ENCODE measurements at places on chromosomes 2 and 18. TPM values are rescaled to one million over a fixed set of nuclear protein-coding genes. Genes with fewer than 3 reads are reported as not detected.
A peak's percentile ranks its signal among the peaks of the same experiment; 100 is the strongest.

The DSG4 gene
- not detected for polyA plus RNA-seq

The CCDC74A gene
- not detected for polyA plus RNA-seq

The STAT4 gene
- polyA plus RNA-seq, result 143 TPM

The PLEK gene
- 692 TPM for polyA plus RNA-seq

The LBX2 gene
- polyA plus RNA-seq, result not detected

The CDCA7 gene
- polyA plus RNA-seq, result 1.6 TPM

The TUBA4B gene
- polyA plus RNA-seq, result not detected

The STAM2 gene
- 6.6 TPM for polyA plus RNA-seq

The SLC4A5 gene
- polyA plus RNA-seq, result not detected

The HOXD11 gene
- polyA plus RNA-seq, result not detected

The TXNDC2 gene
- not detected for polyA plus RNA-seq

The MZT2B gene
- 199 TPM for polyA plus RNA-seq

The ABCG5 gene
- polyA plus RNA-seq, result not detected

The REEP1 gene
- polyA plus RNA-seq, result not detected

DNA sequence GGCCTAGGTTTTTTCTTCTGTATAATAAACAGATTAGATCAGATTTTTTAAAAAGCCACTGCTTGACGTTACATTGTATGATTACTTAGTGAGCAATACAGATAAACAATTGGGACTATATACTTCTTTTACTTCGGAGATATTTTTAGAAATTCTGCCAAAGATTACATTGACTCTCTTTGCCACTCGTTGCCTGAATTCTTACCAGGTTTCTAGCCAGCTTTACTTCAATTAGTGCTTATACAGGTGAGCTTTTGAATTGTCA lies 156.6 kb downstream of the HAUS1 start:
- H3K27ac ChIP-seq, result peak overlapping the region; percentile 2
- H3K4me3 ChIP-seq, result no peak overlapping the region
- DNase-seq, result no peak
- H3K27me3 ChIP-seq, result peaks cover 2% of the 10 kb centered on the region
- H3K36me3 ChIP-seq, result peaks cover 8% of the 10 kb centered on the region
- H3K4me1 ChIP-seq, result peaks cover 22% of the 10 kb centered on the region

DNA sequence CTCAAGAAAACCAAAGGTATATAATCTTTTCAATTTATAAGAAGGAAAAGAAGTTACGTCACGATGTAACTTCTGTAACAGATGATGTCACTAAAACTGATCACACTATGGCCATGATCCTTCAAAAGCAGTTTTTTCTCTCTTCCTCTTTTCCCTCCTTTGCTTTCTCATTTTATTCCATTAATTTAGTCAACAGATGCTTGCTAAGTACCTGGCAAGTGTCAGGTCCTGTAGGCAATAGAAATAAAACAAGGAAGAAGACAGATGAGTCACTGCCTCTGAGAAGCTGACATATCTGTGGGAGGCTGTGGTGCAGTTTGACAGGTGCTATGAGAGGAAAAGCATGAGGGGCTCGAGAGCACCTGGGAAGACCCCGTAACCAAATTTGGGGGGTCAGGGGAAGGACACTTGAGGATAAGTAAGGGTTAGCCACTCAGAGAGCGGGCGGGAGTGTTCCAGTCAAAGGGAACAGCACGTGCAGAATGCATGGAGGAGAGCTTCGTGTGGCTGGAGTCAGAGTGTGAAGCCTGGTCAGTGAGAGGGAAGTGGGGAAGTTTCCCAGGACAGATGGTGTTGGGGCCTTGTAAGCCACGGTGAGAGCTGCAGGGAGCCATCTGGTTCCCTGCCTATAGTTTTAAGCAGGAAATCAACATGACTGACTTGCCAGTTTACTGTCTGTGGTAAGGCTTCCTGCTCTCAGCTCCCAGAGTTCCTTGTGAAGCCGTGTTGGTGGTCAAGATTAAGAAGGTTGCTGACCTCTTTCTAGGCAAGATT lies 198.8 kb upstream of the FOSL2 start:
- H3K27ac ChIP-seq, result no peak overlapping the region
- H3K4me3 ChIP-seq, result no peak overlapping the region
- no peak for DNase-seq
- no peaks in the 10 kb centered on the region for H3K36me3 ChIP-seq
- no peaks in the 10 kb centered on the region for H3K27me3 ChIP-seq
- peaks cover 5% of the 10 kb centered on the region for H3K4me1 ChIP-seq

- no peak for DNase-seq
- no peak overlapping the region for H3K27ac ChIP-seq
- H3K4me3 ChIP-seq, result no peak overlapping the region
- no peaks in the 10 kb centered on the region for H3K27me3 ChIP-seq
- H3K4me1 ChIP-seq, result no peaks in the 10 kb centered on the region
Measured at GRCh38 chr2:210681491-210681890, 125.1 kb downstream of the CPS1 start.

GRCh38 chr18:78295262-78295661 lies 684.4 kb upstream of the SALL3 start:
- H3K4me1 ChIP-seq, result no peaks in the 10 kb centered on the region
- no peaks in the 10 kb centered on the region for H3K36me3 ChIP-seq
- no peak overlapping the region for H3K27ac ChIP-seq
- no peak overlapping the region for H3K4me3 ChIP-seq
- peaks cover 3% of the 10 kb centered on the region for H3K27me3 ChIP-seq

GRCh38 chr2:151027151-151027550 lies 234.5 kb downstream of the RBM43 start:
- no peak overlapping the region for H3K27ac ChIP-seq
- no peaks in the 10 kb centered on the region for H3K36me3 ChIP-seq

DNA sequence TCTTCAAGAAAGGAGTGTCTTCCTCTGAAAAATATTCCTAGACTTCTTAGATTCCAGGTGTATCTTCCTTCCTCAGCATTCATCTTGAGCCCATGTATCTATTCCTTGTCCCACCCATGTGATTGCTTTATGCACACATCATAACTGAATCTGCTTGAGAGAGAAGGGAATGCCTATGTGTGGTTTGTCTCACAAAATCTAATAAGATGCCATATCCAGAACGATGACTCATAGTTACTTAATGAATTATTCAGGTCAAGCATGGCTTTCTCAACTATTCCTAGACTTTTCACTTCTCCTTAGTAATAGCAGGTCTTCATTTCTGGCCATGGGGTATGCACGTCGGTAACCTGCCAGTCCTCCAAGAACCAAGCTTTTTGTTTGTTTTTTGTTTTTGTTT lies 121.8 kb downstream of the SETBP1 start:
- peaks cover 65% of the 10 kb centered on the region for H3K4me1 ChIP-seq
- H3K27ac ChIP-seq, result no peak overlapping the region
- peaks cover 8% of the 10 kb centered on the region for H3K36me3 ChIP-seq
- no peaks in the 10 kb centered on the region for H3K27me3 ChIP-seq
- no peak overlapping the region for H3K4me3 ChIP-seq
- DNase-seq, result no peak

GRCh38 chr2:199464606-199465352 lies 7.0 kb upstream of the SATB2 start:
- H3K27me3 ChIP-seq, result peaks cover 52% of the 10 kb centered on the region
- peak overlapping the region; percentile 75 for H3K4me3 ChIP-seq
- DNase-seq, result no peak
- H3K27ac ChIP-seq, result no peak overlapping the region
- peaks cover 18% of the 10 kb centered on the region for H3K4me1 ChIP-seq

DNA sequence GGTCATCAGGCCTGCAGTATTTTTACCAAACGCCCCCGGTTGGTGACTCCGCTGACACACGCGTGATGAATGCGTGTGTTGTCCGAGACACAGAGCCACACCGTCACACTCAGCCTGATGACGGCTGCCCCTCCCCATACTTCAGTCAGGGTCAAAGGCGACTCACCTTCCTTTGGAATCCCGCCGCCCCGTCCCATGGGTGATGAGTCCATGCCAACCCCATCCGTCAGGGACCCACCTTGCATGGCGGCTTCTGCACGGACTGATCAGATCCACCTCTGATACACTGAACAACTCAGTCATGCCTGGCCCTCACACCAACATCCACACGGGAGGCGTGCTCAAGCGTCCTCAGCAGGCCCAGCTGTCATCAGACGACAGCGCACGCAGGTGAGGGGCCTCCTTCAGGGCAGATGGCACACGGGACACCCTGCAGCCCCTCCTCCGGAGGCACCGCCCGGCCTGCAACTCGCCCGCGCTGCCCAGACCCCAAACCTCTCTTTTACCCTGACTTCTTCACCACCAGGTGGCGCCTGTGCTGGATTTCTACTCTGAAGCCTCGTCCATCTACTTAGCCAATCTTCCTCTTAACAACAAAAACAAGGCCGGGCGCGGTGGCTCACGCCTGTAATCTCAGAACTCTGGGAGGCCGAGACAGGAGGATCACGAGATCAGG lies 89.2 kb downstream of the ZNF516 start:
- no peak overlapping the region for H3K4me3 ChIP-seq
- no peaks in the 10 kb centered on the region for H3K36me3 ChIP-seq
- peaks cover 8% of the 10 kb centered on the region for H3K27me3 ChIP-seq
- DNase-seq, result peak; percentile 54
- peaks cover 66% of the 10 kb centered on the region for H3K4me1 ChIP-seq
- H3K27ac ChIP-seq, result no peak overlapping the region

DNA sequence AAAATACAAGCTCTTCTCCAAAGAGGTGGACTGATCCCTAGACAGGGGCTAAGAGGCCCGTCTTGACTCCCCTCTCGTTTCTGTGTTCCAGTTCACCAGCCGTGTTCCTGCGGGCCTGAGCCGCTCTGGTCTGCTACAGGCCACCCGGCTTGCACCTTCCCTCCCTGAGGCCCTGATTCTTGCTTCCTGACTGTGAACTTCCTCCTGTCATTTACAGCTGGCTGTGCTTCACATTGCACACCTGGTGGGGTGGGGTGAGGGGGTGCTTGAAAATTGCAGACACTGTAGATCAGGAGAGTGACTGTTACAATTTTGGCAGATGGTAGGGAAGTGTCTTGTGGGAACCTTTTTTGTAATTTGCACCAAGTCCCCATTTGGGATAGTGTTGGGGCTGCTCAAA lies 64.4 kb downstream of the TSN start:
- H3K27ac ChIP-seq, result no peak overlapping the region
- H3K36me3 ChIP-seq, result no peaks in the 10 kb centered on the region
- DNase-seq, result no peak
- no peaks in the 10 kb centered on the region for H3K27me3 ChIP-seq

- peak overlapping the region; percentile 40 for H3K4me3 ChIP-seq
- H3K36me3 ChIP-seq, result no peaks in the 10 kb centered on the region
- H3K27me3 ChIP-seq, result no peaks in the 10 kb centered on the region
- peak; percentile 68 for DNase-seq
Measured at GRCh38 chr2:143110758-143111428, 18.3 kb upstream of the ARHGAP15 start.

- no peaks in the 10 kb centered on the region for H3K36me3 ChIP-seq
- peak; percentile 5 for DNase-seq
- H3K4me3 ChIP-seq, result no peak overlapping the region
Measured at GRCh38 chr2:20378891-20379519, 28.4 kb upstream of the PUM2 start.

DNA sequence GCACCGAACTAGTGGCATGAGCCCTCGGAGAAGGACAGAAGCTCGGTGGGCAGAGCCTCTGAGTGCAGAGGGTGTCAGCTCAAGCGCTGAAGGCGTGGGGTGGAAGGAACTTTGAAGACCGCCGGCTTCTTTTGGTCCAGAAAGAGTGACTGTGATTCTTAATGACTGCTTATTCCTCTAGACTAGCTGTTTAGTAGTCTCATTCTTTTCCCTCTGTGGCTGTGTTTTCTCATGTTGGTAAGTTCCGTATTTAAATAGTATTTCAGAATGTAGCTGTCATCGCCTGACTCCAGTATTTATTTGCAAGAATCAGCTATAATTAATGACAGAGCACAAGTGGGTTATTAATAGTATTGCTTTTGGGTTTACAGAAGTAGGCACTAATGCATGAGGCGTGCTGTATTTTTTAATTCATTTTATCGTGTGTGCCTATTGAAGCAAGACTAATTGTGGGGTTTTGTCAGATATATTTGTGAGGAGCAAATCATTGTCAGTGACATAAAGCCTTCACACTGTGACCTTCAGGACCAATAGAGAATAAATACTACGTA lies 80.8 kb upstream of the NFATC1 start:
- no peak overlapping the region for H3K4me3 ChIP-seq
- H3K4me1 ChIP-seq, result peaks cover 33% of the 10 kb centered on the region
- H3K27me3 ChIP-seq, result no peaks in the 10 kb centered on the region
- H3K27ac ChIP-seq, result no peak overlapping the region

DNA sequence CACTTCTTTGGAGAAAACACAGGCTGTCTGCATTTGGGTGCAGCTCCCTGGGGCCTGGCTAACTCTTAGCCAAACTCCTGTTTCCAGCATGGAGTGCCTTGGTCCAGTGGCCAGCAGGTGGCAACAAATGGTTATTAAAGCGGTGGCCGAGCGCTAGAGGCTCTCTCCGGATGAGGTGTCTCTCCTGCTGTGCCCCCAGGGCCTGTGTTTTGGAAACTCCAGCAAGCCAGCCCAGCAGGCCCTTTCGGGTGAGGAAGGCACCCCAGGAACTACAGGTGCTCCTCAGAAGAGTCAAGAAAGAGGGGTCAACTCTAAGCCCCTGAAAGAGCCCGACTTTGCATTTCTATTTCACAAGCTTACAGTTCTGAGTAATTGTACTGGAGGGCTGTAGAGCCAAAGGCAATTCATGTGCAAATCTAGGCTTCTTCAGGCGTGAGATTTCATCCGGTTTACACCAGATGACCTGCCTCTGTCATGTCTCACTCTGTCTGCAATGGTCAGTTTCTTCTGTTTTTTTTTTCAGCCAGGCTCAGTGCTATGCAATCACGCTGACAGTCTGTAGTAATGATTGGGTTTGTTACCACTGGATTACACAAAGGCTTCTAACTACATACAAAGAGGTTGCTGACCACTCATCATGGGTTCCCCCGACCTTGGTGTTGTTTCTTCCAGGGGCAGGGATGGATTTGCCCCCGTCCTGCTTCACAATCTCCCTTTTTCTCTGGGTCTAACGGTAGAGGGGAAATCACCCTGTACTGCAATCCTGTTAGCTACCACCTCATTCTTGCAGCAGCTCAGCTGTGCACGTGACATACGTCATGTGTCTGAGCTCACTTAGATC lies 7.6 kb upstream of the CHRNA1 start:
- no peaks in the 10 kb centered on the region for H3K27me3 ChIP-seq
- H3K4me3 ChIP-seq, result no peak overlapping the region
- DNase-seq, result peak; percentile 21

- DNase-seq, result no peak
- peaks cover 65% of the 10 kb centered on the region for H3K4me1 ChIP-seq
- H3K4me3 ChIP-seq, result no peak overlapping the region
- no peaks in the 10 kb centered on the region for H3K27me3 ChIP-seq
- peaks cover 18% of the 10 kb centered on the region for H3K36me3 ChIP-seq
Measured at GRCh38 chr2:230434677-230435324, 18.8 kb downstream of the SP100 start.

GRCh38 chr18:31649978-31650719 lies 34.2 kb downstream of the B4GALT6 start:
- DNase-seq, result peak; percentile 34
- peak overlapping the region; percentile 92 for H3K27ac ChIP-seq
- no peaks in the 10 kb centered on the region for H3K27me3 ChIP-seq
- H3K4me1 ChIP-seq, result peaks cover 62% of the 10 kb centered on the region

GRCh38 chr18:26487437-26487836 lies 60.9 kb downstream of the KCTD1 start:
- H3K4me1 ChIP-seq, result peaks cover 9% of the 10 kb centered on the region
- H3K4me3 ChIP-seq, result no peak overlapping the region
- no peak overlapping the region for H3K27ac ChIP-seq

GRCh38 chr2:217099561-217099960 lies 239.7 kb upstream of the TNP1 start:
- no peak overlapping the region for H3K4me3 ChIP-seq
- H3K27ac ChIP-seq, result no peak overlapping the region
- H3K36me3 ChIP-seq, result no peaks in the 10 kb centered on the region
- H3K4me1 ChIP-seq, result no peaks in the 10 kb centered on the region

GRCh38 chr2:128867311-128867710 lies 548.6 kb upstream of the HS6ST1 start:
- H3K27ac ChIP-seq, result no peak overlapping the region
- no peaks in the 10 kb centered on the region for H3K36me3 ChIP-seq
- H3K4me1 ChIP-seq, result no peaks in the 10 kb centered on the region
- no peaks in the 10 kb centered on the region for H3K27me3 ChIP-seq
- H3K4me3 ChIP-seq, result no peak overlapping the region

Data from immature natural killer cell (primary cell).